ENCODE measurements at places on chromosomes 6 and 20.
A peak's percentile ranks its signal among the peaks of the same experiment; 100 is the strongest.

GRCh38 chr20:57180387-57180786 lies 86.1 kb downstream of the BMP7 start:
- no peak for DNase-seq

GRCh38 chr6:78525976-78526375 lies 341.4 kb upstream of the IRAK1BP1 start:
- no peak for DNase-seq

GRCh38 chr6:95784019-95784418 lies 206.7 kb downstream of the MANEA start:
- no peak for DNase-seq

- no peak for DNase-seq
Measured at GRCh38 chr6:156774863-156775405, 2.2 kb upstream of the ARID1B start.

GRCh38 chr6:66153247-66153646 lies 446.2 kb upstream of the EYS start:
- DNase-seq, result no peak

- DNase-seq, result no peak
Measured at GRCh38 chr6:150243620-150244314, 100.9 kb downstream of the PPP1R14C start.

DNA sequence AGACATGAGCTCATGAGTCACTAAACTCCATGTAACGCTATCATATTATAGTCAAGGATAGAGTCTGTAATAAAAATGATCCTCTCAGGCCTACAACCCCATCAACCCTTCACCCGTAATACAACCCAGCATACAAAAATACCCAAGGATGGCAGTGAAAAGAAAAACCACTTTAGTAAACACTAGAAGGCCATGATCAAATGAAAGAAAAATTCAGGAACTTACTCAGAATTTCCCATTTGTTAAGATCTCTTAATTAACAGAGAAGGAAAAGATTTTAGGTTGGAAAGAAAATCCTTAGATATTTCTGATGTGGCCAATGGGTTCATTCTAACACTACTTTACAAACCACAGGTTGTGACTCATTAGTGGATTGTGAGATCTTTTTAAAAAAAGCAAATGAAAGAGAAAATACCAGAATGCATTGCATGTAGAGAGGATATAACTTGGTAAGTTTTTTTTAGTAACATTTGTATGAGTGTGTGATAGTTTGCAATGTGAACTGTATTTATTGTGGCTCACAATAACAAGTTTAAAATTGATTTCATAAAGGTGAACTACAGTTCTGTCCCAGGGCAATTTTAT lies 8.0 kb upstream of the UBE2J1 start:
- no peak for DNase-seq

GRCh38 chr6:16041327-16041726 lies 87.6 kb upstream of the MYLIP start:
- DNase-seq, result no peak

DNA sequence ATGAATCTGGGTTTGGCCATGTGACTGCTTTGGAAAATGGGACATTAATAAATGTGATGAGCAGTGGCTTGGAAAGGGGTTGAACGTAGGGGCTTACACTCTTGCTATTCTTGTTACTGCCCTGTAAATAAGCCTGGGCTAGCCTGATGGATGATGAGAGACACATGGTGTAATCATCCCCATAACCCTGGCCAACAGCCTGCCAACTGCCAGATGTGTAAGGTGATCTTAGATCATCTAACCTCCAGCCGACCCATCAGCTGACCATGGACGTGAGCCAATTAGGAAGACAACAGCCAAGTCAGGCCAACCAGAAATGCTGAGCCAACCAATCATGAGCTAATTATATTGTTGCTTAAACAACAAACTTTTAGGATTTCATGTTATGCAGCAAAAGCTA lies 25.2 kb downstream of the FBXO30 start:
- DNase-seq, result no peak

GRCh38 chr6:7974938-7975763 lies 64.6 kb upstream of the TXNDC5 start:
- peak; percentile 21 for DNase-seq

- no peak for DNase-seq
Measured at GRCh38 chr6:11009353-11009752, 34.8 kb downstream of the ELOVL2 start.

GRCh38 chr6:154593122-154593521 lies 82.6 kb upstream of the CNKSR3 start:
- DNase-seq, result no peak

GRCh38 chr6:139364982-139365379 lies 9.5 kb downstream of the CITED2 start:
- no peak for DNase-seq

DNA sequence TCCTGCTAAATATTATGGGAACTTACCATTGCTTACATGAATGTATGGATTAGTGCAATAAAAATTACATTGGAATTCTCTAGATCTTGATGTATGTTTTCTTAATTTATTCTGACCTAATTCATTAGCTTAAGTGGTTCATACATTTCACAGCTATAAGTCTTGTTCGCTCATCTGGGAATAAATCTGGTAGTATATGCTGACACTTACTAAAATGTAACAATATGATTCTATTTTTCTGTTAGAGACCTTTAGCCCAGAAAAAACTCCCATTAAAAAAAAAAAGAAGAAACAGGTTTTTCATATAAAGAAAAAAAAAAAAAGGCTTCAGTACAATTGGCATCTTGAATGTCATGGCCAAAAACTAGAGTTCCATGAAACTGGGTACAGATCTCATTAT lies 394.1 kb upstream of the AGPAT4 start:
- no peak for DNase-seq

- no peak for DNase-seq
Measured at GRCh38 chr6:79180052-79180451, 54.4 kb downstream of the HMGN3 start.

- DNase-seq, result no peak
Measured at GRCh38 chr6:166228839-166229528, 61.3 kb upstream of the TBXT start.

- DNase-seq, result no peak
Measured at GRCh38 chr6:136923954-136924673, 2.0 kb downstream of the SLC35D3 start.

DNA sequence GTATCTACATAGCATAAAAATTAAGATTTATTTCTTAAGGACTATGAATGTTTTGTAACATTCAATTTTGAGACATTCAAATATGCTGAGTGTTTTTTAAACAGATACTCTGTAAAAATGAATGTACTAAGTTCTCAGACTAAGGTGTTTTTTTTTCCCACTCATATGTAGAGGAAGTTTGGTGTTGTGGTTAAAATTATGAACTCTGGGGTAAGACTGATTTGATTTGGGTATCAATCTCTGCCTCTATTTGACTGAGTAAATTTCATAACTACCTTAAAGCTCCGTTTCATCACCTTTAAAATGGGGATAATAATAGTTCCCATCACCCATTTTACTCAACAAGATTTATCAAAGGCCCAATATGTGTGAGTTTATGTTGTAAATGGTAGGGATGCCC lies 386.6 kb upstream of the FLRT3 start:
- DNase-seq, result no peak

- DNase-seq, result no peak
Measured at GRCh38 chr6:75217193-75217592, 11.3 kb upstream of the COL12A1 start.

Data from smooth muscle cell of the brain vasculature (primary cell).